Non-pigmented ciliary epithelial cell (primary cell): ENCODE measurements at places on chromosomes 6 and 20.

DNA sequence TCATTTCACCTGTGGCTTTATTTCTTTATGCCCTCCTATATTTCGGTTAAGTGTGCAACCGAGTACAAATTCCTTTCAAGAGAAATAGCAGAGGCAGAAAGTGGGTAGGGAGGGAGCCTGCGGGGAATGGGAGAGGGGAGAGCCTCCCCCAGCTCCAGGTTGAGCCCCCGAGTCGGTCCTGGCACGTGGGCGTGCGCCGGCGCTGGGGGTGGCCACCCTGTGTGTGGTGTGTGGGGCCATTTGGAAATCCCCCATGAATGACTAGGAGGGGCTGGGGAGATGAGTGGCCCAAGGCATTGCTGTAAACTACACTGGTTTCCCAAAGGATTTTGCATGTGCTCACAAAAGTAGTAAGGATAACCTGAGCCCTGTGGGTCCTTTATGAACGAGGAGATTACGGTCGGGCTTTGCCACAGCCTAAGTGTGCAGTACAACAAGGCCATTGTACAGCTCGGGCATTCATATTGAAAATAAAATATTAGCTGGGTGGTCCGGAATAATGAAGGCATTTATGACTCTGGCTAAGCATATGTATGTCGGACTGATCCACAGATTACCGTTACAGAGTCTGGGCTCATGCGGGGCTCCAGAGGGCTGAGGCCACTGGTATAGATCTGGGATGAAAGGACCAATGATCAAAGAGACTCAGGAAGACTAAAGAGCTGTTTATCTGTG lies 84.5 kb upstream of the RALGAPA2 start:
- DNase-seq = no peak

DNA sequence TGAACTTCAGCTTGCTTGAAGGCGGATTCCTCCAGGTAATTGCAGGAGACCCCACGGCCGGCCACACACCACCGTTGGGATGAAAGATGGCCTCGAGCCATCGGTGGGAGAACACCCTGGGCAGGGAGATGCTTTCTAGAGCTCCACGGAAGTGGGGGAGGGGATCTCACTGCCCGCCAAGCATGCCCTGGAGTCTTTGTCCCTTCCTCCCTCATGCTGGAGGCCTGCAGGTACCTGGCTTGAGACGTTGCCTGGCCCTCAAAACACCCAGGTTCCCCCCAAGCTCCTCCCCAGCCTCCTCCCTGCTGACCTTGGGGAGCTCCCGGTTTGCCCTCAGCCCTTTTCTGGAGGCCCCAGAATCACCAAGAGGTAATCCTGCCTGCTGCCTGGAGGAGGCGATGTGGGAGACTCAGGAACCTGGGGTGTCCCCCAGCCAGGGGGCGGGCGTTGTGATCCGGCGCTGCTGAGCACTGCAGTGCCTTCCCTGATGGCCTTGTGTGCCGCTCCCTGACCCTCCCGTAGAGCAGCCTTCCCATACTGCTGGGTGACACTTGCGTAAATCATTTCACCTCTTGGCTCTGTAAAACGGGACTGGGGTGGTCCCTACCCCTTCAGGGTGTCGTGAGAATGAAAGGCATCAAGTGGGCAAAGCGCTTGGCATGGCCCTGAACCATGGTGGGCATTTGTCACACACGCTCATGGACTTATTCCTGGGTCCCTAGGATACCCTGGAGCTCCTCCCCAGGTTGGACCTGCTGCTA lies 91.4 kb downstream of the CEBPB start:
- DNase-seq = no peak

- DNase-seq = peak; percentile 26
Observed at GRCh38 chr6:105545947-105546731, 143.3 kb upstream of the PREP start.

- DNase-seq = no peak
Observed at GRCh38 chr6:168666699-168667427, 225.9 kb downstream of the SMOC2 start.

DNA sequence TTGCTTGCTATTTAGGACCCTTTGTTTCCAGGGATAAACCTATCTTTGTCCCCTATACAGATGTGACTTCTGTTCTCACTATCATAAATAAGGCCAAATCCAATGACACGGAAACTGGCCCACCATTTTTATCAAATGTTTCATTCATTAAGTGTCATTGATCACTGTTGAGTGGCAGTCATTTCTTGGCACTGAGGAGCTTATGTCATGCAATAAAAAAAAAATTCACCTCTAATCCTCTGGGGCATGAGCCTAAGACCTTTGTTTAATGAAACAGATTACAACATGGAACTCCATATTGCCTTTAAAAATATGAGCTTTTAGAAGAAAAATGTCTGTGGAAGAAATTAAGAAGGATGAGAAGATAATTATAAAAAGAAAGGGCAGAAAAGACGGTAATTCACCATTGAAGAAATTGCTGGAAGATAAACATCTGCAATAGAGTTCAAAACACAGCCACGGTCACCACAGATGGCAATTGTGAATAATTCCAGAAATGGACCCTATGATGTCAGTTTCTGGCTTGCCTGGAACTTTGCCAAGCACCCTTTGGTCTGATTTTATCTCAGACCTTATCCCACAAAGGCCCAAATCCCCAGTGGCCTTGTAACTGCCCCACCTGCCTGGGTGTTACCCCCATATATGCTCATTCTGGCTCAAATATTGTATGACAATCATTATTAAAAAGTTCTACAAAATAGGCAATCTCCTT lies 91.1 kb downstream of the DST start:
- DNase-seq = no peak
